ENCODE measurements at places on chromosomes 4 and X.

GRCh38 chr4:61994036-61994435, 793.9 kb downstream of the ADGRL3 start:
- DNase-seq: no peak

DNA sequence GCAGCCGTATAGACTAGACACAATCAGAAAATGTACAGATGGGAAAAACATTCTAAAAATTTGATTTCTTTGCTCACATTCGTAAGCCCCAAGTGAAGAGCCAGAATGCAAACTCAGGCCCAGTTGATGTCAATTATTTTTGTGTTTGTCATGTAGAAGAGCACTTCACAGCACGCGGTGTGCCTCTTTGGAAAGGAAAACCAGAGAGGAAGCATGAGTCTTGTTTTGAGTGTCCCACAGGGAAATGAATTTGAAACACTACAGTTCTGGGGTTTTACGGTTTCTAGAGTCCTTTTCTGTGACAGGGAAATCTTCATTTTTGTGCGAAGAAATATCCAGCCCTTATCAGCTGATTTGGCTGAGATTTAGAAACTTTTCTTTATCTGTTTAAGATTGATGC, 554.6 kb upstream of the BOD1L1 start:
- DNase-seq: no peak

GRCh38 chr4:128256539-128256938, 31.1 kb downstream of the PGRMC2 start:
- DNase-seq: no peak

DNA sequence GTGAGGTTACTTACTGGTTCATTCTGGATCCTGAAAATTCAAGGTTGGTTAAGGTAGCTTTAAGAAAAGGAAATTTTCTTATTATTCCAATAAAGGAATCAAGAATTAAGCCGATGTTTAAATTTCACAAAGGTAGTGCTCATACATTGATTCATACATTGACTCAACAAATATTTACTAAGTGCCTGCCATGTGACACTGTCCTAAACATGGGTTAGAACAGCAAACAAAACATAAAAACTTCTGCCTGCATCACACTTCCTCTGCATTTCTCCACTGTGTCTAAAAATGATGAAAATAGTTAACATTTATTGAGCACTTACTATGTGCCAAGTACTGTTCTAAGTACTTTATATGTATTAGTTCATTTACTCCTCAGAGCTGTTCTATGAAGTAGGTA, 75.7 kb downstream of the RASL11B start:
- DNase-seq: no peak

DNA sequence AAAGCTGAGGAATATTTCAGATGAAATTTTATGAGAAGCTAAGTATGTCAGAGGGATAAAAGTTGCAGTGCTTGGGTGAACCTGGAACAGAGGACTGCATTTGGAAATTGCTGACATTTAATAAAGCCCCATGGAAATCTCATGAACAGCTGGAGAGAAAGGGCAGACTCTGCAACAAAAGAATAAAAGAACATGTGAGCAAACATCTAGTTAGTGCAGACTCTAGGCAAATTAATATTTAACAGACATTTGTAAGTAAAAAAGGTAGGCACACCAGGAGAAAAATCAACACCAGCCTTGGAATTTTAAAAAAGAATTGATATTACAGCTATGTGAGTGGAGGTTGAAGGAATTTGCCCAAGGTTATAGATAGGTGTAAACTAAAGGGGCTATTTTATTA, 114.6 kb upstream of the PUDP start:
- no peak for DNase-seq

GRCh38 chrX:22246620-22247019, 26.1 kb upstream of the CBLL2 start:
- no peak for DNase-seq
